CD4-positive, alpha-beta T cell treated with Interleukin-4 for 4 hours (primary cell): ENCODE measurements at places on chromosomes 2 and 18.

DNA sequence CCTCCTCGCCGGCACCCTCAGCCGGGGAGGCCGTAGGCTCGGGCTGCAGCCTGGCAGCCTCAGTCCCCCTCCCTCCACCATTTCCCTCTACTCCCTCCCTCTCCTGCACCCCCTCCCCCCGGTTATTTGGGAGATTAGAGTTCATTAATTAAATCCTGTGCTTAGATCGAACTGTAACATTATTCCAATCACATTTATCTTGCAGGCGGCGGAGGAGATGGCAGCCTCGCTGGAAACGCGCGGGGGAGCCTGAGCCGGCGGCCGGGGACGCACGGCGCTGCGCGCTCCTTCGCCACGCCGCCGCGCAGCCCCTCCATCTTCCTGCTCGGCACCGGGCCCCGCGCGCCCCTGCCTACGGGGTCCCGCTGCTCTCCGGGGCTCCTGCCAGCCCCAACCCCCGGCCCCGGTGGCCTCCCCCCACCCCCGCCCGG is at the start of gene ST8SIA3:
ST8SIA3 (plus strand) TSS at position 287 of the 431 bp plus-strand sequence. CDS start 290 bp downstream, outside the sequence.
- no peak for DNase-seq

DNA sequence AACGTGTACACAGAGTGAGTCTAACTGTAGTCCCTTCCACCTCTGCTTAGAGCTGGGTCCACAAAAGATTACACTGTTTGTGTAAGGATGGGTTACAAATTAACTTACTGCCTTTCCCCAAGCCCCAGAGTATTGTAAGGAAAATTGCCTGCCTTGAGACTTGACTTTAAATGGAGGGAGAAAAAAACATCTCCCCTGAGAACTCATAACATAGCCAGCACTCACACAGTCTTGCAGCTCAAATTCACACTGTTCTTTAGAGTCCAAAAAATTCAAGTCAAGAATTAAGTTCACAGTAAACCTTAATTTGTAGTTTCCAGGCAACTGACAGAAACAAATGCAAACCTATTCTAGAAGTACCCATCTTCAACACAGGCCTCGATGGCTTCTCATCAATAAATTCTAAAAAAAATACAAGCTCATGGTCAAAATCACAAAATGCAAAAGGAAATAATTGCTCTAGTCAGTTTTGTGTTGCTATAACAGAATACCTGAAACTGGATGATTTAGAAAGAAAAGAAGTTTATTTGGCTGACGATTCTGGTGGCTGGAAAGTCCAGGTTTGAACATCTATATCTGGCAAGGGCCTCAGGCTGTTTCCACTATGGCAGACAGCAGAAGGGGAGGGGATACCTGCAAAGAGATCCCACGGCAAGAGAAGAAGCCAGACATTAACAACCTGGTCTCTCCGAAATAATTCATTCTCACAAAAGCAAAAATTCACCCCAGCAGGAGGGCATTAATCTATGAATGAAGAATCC is 34.6 kb upstream of the TMEM17 start:
- DNase-seq, result no peak

DNA sequence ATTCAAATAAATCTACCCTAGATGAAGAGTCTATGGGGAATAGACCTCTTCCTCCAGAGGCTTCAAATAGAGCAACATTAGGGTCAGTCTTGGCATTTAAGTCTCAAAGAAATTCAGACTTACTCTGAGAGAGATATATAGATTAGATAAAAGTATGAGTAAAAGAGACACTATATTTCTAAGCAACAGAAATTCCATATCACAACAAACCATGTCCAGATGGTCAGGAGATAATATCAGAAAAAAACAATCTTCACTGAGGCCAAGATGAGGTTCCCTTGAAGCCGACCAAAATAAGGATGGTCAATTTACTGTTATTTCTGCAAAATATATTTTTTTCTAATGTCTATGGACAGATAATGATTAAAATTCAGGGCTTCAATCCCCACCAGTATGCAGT is 89.1 kb upstream of the NOSTRIN start:
- no peak for DNase-seq

DNA sequence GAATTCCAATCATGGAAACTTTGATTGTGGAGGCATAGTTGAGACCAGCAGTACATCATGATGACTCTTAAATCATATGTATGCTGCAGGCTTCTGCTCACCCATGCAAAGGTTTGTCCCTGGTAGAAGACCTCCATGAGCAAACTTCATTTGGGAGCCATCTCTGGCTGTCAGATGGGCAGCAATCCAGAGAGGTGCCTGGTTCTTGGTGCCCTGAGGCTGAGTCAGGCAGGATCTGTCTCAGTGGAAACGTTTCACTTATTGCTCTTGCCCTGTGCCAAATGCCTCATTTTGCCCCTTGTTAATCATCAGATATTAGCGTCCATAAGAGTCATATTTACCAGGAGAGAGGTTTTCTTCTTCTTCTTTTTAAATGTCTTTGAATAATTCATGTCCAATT is 151.5 kb upstream of the CELF4 start:
- no peak for DNase-seq

DNA sequence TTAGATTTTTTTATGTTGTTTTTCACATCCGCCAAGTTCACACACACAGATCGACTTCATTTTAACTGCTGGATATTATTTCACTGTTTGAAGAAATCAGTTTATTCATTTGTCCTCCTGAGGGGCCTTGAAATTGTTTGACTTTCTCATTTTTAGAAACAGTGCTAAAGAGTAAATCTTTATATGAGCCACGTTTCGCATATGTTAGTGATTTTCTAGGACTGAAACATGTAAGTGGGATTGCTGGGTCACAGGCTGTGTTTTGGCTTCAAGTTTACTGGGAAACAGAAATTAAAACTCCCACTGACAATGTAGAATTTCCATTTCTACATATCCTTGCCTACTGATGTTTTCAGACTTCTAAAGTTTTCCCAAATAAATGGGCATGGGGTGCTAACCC is 363.8 kb downstream of the NCKAP5 start:
- no peak for DNase-seq

- DNase-seq, result no peak
Measured at GRCh38 chr2:45804987-45805755, 153.7 kb downstream of the PRKCE start.

DNA sequence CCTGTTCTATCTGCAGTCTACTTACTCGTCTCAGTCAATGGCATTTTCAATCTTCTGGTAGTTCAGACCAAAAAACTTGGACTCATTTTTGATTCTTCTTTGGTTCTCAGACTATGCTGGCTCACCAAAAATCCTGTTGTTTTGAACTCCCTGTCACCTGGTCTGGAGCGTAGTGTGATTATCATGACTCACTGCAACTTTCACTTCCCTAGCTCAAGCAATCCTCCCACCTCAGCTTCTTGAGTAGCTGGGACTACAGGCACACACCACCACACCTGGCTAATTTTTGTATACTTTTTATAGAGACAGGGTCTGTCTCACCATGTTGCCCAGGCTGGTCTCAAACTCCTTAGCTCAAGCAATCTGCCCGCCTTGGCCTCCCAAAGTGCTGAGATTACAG is 163.3 kb upstream of the CDH7 start:
- DNase-seq, result no peak

- DNase-seq, result no peak
Measured at GRCh38 chr2:218471036-218471435, 52.1 kb downstream of the VIL1 start.

GRCh38 chr18:60157810-60158209 is 214.8 kb downstream of the MC4R start:
- DNase-seq, result no peak

GRCh38 chr2:212968284-212969081 is 182.9 kb downstream of the IKZF2 start:
- DNase-seq, result peak; percentile 16

DNA sequence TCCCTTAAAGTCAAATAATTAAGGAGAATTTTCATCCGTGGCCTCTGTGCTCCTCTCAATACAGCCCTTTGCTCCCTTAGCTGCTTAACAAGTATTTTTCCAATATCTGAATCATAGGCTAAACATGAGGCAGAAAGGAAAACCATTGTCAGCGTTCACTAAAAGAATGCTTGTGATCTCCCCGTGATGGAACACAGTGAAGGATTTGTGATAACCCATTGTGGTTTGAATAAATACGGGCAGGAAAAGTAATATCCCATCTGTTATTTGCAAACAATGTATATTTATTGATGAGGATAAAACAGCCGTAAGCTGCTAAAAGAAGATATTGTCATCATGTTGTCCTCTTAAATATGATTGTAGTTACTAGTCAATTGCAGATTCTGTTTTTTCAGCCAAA is 258.1 kb downstream of the NAPG start:
- no peak for DNase-seq

DNA sequence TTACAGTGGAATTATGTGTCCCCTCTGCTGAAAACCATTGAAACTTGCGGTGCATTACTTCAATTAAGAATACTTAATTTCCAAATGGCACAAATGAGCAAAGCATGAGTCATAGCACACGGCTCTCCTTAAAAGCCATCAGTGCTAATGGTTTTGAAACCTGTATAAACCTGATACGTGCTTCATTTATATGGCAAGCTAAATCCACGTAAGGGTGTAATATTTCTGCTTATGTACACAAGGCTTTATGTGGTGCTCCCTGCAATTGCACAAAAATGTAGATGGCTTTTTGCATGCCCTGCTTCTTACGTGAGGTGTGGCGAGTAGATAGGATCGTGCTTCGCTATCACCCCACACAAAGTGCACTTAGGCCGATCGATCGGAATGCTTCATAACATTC is 840.9 kb downstream of the GALR1 start:
- no peak for DNase-seq

- no peak for DNase-seq
Measured at GRCh38 chr2:45315861-45316260, 295.2 kb downstream of the SRBD1 start.

- DNase-seq, result peak; percentile 87
Measured at GRCh38 chr2:195535911-195536522, 121.0 kb upstream of the SLC39A10 start.

DNA sequence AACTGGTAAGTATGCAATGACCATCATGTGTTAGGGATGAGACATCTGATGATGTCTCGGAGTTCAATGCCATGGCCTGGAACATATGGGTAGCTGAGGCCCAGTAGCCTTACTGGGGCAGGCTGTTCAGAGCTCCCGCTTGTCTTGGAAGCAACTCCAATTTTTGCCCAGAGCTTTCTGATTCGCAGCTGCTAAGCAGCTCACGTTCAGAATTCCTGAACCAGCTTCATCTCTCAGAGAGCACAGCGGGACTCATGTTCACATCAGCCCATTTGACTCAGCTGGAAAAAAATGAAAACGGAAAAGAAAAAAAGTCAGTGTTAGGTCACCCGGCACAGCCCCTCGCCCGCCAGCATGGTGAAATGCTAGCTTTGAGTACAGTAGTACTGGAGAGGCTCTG is 16.8 kb upstream of the LRATD1 start:
- DNase-seq, result no peak

- peak; percentile 24 for DNase-seq
Measured at GRCh38 chr2:61898810-61899209, 6.7 kb upstream of the COMMD1 start.

DNA sequence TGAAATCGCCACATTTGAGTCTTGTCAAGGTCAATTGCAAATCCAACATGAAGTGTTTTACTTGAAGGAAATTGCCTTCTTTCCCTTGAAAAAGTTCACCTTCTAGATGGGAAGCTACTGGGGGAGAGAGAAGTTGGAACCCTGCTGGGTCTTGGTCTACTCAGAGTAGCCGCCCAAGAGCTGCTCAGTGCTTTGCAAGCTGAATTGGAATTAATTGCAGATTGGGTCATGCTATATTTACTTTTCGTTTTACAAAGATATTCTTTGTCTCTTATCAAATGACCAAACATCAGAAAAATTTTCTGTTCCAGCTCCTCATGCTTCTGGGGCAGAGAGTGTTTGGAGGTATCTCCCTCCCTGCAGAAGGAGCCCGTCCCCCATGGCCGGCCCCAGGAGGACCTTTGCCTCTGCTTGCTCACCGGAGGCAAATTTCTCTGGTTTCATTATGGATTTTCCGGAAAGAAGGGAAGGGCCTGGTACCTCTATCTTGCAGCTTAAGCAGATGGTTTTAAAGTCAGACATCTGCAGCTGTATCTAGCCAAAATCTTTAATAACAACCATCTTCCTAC is 289.7 kb downstream of the MYT1L start:
- DNase-seq, result no peak

GRCh38 chr2:127611076-127611925 is 34.7 kb upstream of the GPR17 start:
- no peak for DNase-seq

GRCh38 chr2:22079583-22079982 is 955.8 kb downstream of the TDRD15 start:
- no peak for DNase-seq

- no peak for DNase-seq
Measured at GRCh38 chr2:178233428-178233827, 39.1 kb downstream of the OSBPL6 start.

DNA sequence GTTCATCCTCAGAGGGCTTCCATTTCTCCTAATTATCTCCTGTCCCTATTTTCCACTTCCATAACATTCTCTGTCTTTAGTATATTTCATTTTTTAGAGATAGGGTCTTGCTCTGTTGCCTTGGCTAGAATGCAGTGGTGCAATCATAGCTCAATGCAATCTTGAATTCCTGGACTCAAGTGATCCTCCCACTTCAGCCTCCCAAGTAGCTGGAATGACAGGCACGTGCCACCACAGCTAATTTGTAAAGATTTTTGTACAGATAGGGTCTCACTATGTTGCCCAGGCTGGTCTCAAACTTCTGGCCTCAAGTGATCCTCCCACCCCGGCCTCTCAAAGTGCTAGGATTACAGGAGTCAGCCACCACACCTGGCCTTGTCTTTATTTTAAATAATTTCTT is 589.0 kb downstream of the ZEB2 start:
- no peak for DNase-seq

GRCh38 chr2:176826984-176827668 is 385.5 kb upstream of the HNRNPA3 start:
- DNase-seq, result no peak

- DNase-seq, result no peak
Measured at GRCh38 chr2:33673937-33674336, 74.8 kb upstream of the FAM98A start.

- no peak for DNase-seq
Measured at GRCh38 chr18:57249179-57249578, 102.3 kb downstream of the BOD1L2 start.

- no peak for DNase-seq
Measured at GRCh38 chr2:109436610-109437225, 177.0 kb downstream of the SEPTIN10 start.

GRCh38 chr2:205024822-205025518 is 479.7 kb downstream of the PARD3B start:
- peak; percentile 45 for DNase-seq
